CD4-positive, alpha-beta T cell treated with Interleukin-4 for 4 hours (primary cell): ENCODE measurements at places on chromosomes 6 and 20.

DNA sequence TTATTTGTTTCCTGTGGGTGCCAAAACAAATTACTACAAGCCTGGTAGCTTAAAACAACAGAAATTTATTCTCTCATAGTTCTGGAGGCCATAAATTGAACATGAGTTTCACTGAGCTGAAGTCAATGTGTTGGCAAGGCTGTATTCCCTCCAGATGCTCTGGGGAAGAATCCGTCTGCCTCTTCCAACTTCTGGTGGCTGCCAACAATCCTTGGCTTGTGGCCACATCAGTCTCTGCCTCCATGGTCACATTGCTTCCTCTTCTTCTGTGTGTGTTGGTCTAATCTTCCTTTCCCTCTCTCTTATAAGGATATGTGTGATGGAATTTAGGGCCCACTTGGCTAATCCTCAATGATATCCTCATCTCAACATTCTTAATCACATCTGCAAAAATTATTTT is 92.8 kb upstream of the EPB41L1 start:
- DNase-seq = no peak

- DNase-seq = no peak
These were observed 1.6 kb upstream of the TCF21 start for GRCh38 chr6:133887156-133887879.

DNA sequence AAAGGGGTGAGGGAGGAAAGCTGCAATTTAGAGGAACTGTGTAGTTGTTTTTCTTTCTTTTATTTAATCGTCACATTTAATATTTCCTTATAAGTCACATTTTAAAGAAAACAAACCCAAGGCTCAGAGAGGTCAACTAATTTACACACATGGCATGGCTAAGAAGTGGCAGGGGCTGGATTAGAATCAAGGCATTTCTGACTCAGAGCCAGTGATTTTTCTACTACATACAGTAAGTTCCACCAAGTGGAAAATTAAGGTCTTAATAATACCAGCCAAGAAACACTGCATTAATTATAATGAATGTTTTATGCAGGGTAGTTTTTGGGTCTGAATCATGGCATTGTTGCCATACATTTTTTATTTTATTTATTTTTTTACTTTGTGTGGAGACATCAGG is 607.7 kb upstream of the CITED2 start:
- no peak for DNase-seq

- DNase-seq = peak; percentile 51
These were observed 40.6 kb downstream of the ISM1 start for GRCh38 chr20:13261460-13262301.

DNA sequence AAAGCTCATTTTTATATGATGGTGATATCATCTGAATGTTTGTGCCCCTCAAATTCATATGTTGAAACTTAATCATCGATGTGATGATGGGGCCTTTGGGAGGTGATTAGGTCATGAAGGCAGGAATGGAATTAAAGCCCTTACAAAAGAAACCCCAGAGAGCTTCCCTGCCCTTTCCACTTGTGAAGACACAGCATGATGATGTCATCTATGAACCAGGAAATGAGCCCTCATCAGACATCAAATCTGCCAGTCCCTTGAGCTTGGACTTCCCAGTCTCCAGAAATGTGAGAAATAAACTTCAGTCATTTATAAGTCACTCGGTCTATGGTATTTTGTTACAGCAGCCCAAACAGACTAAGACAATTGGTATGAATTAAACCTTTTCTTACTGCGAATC is 153.1 kb downstream of the MYB start:
- no peak for DNase-seq

- DNase-seq = no peak
These were observed 2.9 kb upstream of the HIVEP2 start for GRCh38 chr6:142947714-142948480.

- DNase-seq = no peak
These were observed 62.9 kb downstream of the BMP5 start for GRCh38 chr6:55812509-55812908.

- DNase-seq = no peak
These were observed 49.1 kb downstream of the LYRM2 start for GRCh38 chr6:89589297-89590025.

- no peak for DNase-seq
These were observed 28.3 kb upstream of the CARMIL1 start for GRCh38 chr6:25250878-25251277.

- DNase-seq = no peak
These were observed 135.1 kb upstream of the RAB32 start for GRCh38 chr6:146408583-146408982.

DNA sequence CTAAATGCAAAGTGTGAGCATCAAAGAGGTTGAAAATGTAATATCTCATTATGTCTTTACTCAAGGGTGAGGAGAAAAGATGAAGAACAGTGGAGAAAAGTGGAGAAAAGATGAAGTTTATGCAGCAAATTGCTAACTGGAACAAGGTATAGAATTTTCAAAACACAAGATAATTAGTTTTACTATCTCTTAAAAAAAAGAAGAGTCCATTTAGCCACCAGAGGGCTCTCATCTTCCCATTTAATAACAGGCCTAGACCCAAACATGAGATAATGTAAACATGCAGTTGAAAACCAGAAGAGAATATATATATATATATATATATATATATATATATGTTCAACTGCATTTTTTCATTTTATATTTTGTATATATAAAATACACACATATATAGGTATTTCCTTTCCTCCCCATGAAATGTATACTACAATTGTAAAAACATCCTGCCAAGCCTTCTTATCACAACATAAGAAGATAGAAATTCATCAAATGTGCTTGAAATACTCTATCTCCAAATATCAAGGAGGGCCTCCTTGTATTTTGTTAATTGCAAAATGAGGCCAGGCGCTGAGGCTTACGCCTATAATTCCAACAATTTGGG is 78.4 kb downstream of the ADTRP start:
- DNase-seq = peak; percentile 49

DNA sequence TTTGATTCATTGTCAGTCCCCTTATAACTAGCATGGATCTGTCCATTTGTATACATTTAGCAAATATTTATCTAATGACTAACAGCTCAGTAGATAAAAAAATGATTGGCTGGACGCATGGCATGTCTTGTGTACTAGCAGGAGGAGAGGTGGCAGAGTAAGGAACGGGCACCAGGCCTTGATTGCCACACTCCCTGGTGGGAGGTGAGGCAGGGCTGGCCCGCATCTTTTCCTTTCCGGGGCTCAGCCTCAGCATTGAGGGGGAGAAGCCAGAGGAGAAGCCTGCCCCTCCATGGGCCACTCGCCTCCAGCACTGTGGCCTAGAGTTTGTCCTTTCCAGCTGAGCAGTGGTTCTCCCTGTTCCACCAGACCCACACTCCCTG is 84.9 kb upstream of the TMEM181 start:
- no peak for DNase-seq

- no peak for DNase-seq
These were observed 11.7 kb upstream of the FRK start for GRCh38 chr6:116072368-116072767.

GRCh38 chr6:119142637-119143036 is 64.2 kb upstream of the FAM184A start:
- DNase-seq = no peak

DNA sequence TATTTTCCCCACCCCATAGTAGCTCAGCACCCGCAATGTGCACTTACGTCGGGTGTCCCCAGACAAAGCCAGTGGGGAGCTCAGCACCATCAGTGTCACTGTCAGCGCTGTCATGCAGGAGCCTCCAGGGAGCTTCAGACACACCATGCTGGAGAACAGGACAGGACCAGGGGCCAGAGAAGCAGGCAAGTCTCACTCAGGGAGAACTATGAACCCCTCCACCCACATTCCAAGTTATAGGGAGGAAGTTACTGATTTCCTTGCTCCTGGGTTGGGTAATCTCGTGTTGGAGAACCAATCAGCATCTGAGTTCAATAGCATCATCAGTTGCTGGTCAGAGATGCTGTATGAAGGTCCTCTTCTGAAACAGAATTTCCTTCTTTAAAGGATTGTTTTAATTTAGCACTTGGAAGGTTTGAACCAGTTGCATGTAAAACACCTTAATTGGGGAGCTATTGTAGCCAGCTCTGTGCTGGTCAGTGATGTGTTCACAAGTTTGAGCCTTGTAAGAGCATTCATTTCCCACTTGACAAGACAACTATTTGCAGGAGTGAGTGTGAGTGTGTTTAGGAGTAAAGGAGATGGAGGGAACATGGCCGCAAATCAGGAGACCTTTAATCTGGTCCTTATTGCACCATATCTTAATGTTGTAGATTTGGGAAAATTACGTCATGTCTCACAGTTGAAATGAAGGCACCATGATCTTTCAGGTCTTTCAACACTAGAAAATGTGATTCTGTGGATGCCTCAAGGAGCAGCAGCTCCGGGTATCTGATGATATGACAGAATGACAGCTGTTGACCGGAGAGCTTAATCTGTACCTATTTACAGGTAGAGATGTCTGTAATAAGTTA is at the start of gene HLA-DRB1:
Gene HLA-DRB1 (minus strand): TSS at position 253 of the 854 bp plus-strand sequence. CDS start 106 bp downstream, at position 147.
- DNase-seq = peak; percentile 54

DNA sequence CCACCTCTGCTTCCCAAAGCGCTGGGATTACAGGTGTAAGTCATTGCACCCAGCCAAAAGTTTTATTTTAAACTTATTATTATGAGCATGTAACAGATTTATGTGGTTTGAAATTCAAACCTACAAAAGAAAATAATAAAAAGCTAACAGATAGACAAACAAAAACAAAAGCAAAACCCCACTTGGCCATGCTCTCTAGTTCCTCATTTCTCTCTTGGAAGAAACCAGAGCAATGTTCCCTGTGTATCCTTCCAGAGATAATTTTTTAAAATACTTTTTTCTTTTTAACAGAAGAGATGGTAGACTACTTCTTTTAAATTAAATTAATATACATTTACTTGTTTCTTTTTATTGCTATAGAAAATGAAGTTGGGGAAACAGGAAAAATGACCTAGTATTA is 28.0 kb upstream of the SLC17A3 start:
- DNase-seq = no peak

DNA sequence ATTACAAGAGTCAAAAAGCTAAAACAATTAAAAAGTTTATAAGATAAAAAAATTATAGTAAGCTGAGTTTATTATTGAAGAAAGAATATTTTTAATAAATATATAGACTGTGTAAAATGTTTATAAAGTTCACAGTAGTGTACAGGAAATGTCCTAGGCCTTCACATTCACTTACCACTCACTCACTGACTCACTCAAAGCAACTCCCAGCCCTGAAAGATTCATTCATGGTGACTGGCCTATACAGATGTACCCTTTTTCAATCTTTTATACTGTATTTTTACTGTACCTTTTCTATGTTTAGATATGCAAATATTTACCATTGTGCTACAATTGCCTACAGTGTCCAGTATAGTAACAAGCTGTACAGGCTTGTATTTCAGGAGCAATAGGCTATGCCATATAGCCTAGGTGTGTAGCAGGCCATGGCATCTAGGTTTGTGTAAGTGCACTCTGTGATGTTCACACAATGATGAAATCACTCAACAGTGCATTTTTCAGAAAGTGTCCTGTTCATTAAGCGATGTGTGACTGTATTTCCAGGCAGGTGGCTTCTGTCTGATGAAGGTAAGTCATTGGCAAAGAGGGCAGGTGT is 130.2 kb downstream of the BTBD3 start:
- DNase-seq = no peak

- DNase-seq = no peak
These were observed 215.6 kb upstream of the ZNF217 start for GRCh38 chr20:53809217-53809616.

DNA sequence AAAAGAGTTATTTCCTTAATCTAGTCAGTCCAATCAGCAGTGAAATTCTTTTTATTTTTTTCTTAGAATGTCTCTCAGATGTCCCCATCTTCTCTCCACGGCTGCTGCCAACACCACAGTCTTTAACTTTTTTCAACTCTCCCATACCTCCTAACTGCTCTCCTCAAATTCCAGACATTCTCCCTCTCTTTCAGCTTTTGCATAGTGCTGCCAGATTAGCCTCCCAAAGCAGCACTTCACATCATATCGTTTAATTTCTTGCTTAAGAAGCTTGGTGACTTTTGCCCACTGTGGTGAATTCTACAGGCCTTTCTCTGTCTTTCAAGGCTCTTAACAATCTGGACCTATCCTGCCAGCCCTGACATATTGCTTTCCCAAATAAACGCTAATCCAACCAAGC is 233.4 kb downstream of the UST start:
- DNase-seq = no peak

DNA sequence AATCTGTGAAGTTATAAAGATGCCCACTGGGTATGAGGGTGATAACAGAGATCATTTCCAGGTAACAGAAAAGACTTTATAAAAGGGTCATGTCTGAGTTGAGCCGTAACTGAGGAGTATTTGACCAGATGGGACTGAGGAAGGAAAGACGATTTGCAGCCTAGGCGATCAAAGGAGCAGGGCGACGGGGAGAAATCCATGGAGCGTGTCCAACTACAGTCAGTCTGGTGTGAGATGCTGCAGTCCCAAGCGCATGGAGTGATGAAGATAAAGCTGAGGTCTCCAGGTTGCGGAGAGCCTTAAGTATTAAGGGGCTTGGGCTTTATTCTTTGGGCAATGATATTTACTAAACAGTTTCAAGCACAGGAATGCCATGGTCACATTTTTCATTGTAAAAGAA is 166.7 kb downstream of the PRKN start:
- no peak for DNase-seq

DNA sequence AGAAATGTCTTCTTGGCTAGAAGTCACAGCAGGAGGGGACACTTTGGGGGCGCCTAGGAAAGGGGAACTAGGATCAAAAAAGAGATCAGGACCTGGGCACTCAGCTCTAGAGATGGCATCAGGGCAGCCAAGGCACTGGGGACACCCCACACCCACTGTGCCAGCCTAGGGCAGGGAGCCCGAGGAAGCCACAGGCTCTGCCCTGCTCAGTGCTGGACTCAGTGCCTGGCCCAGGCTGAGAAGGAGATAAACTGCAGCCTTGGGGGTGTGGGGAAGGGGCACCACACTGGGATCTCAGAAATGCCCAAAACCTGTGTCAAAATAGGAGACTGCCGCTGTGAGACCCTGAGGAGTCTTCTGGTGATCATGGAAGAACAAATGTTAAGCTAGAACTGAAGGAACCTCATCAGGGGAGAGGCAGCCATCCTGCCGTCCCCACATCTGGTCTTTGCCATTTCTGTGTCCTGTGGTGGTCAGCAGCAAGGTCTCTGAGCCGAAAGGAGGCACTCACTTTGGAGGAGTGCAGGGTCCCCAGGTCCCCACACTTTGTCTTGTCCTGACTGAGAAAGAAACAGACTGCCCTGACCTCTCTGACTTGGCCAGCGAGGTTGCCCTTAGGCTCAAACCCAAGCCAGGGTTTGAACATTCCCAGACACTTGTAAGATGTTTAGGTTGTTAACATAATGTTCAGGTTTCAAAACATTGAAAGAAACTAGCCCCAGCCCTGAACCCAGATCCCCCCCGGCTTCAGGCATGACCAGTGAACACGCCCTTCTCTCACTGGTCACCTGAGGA is 2.3 kb downstream of the ARFRP1 start:
- DNase-seq = no peak

- peak; percentile 33 for DNase-seq
These were observed 50.7 kb downstream of the PPP1R3G start for GRCh38 chr6:5135788-5136376.
